Stimulated activated CD4-positive, alpha-beta T cell treated with anti-CD3 and anti-CD28 coated beads, Interleukin-12 subunit alpha, Interleukin-12 subunit beta, amount 100 ng/mL, for 48 hours (primary cell): ENCODE measurements at places on chromosomes 11 and 22.

- no peak for DNase-seq
Measured at GRCh38 chr11:131299598-131300438, 70.6 kb upstream of the NTM start.

DNA sequence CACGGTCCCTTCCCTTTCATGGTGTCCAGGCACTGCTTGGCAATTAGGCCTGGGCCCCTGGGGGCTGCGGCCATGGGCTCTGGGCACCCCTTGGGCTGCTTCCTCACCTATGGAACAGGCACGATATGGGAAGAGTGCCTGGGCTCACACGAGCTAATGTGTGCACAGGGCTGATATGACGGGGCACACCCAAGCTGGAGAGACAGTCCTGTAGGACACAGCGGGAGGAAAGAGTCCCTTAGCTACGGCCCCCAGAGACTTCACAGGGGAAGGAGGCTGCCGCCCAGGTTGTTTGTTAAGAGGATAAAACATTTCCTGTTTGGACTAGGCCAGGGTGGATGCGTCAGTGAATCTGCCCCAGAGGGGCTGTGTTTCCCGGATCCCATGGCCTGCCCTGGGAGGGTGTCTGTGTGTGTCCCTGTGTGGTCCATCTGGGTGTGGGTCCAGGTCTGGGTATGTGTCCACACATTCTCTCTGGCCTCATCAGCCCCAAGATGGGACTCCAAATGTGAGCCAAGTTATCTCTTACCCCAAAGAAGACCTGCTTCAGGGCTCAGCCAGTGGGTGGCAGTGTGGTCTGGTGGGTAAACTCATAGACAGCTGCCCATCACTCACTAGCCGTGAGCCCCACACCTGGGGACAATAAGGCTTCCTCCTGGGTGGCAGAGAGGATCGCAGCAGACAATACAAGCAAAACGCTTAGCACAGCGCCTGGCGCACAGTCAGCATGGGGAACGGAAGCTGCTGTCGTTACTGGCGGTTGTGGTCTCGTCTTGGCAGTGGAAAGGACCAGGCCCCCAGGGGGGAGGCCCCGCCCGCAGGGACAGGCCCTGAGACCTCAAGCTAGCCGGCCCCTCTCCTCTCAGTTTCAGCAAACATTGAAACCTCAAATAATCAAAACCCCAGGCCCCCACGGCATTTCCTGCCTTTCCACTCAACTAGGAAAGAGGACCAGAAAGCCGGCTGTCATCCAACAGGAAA, 3.2 kb upstream of the EMID1 start:
- peak; percentile 52 for DNase-seq

DNA sequence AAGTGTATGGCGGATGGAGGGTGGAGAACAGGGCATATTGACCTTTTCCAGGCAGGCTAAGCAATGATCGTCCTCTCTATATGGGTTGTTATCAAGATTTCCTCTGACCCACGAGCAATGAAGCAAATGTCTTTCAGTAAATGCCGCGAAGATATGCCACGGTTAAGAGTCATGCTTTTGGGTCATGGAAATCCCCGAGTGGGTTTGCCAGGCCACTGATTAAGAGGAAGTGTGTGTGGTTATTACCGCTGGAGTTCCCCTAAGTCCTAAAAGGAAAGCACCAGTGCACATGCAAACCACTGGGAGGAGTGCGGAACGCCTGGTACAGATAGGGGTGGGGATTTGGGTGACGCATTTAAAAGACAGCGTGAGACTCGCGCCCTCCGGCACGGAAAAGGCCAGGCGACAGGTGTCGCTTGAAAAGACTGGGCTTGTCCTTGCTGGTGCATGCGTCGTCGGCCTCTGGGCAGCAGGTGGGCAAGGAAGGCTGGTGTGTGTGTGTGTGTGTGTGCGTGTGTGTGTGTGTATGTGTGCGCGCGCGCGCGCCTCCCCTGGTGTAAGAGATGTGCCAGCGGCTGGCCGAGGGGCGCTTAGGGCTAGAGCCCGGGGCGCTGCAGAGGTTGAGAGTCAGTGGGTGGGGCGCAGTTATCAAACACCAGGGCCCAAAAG, at the start of gene BIRC3:
TSS of gene BIRC3 (plus strand) at position 386 of the 669 bp plus-strand sequence. CDS start 7,026 bp downstream, outside the sequence.
- peak; percentile 88 for DNase-seq

DNA sequence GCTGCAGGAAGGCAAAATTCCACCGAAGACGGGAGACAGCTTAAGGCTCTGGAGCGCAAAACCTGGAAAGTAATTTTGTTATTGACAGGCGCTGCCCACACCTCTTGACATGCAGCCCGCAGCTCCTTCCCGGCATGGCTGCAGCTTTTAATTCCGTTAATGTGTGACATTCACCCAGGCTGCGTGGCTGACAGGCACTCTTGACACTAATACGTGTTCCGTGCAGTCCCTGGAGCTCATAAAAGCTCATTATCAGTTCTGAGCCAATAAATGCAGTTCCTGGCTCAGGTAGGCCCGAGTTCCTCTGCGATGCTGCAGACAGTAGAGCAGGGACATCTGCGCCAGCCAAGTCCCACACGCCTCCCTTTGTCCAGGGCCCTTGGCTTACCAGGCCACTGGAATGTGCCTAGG, 34.8 kb downstream of the TSPAN18 start:
- no peak for DNase-seq

DNA sequence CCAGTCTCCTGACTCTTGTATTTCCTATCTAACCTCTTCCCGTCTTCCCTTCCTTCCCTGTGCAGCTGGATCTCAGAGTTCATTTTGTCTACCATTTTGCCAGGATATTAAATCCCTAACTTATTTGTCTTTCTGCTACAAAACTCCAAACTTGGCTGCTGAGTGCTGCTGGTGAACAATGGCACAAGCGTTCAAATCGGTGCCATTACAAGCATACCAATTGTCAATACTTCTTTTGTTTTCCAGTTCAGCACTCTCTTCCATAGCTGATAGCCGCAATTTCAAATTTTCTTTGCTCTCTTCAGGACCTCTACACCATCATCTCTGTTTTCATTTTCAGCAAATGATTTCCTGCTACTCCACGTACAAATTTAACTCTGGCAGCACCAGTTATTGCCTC, 13.4 kb downstream of the IL18 start:
- DNase-seq, result no peak

GRCh38 chr11:497565-498296, 9.3 kb downstream of the RNH1 start:
- DNase-seq, result no peak

GRCh38 chr11:3160252-3161031, 4.7 kb downstream of the OSBPL5 start:
- DNase-seq, result no peak

DNA sequence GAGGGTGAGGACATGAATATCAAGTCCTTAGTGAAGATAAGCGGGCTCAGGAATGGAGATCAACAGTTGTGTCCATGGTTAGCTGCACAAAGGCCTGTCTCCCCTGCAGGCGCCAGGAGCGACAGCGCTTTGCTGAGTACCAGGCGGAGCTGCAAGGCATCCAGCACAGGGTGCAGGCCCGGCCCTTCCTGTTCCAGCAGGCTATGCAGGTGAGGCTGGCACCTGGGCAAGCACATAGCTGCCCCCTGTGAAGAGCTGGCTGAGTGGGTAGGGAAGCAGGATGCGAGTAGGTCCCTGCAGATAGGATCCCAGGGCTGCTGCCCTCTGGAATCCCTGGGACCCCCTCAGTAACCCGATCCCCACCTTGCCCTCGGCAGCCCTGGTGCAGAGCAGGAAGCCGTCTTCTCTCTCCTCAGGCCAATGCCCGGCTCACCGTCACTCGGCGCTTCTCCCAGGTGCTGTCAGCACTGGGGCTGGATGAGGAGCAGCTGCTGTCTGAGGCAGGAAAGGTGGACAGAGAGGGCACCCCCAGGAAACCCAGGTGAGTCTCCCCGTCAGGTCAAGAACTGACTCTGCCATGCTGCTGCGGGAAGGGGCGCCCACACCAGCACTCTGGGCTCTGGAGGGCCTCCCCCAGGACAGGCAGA, 2.6 kb upstream of the SART1 start:
- no peak for DNase-seq

DNA sequence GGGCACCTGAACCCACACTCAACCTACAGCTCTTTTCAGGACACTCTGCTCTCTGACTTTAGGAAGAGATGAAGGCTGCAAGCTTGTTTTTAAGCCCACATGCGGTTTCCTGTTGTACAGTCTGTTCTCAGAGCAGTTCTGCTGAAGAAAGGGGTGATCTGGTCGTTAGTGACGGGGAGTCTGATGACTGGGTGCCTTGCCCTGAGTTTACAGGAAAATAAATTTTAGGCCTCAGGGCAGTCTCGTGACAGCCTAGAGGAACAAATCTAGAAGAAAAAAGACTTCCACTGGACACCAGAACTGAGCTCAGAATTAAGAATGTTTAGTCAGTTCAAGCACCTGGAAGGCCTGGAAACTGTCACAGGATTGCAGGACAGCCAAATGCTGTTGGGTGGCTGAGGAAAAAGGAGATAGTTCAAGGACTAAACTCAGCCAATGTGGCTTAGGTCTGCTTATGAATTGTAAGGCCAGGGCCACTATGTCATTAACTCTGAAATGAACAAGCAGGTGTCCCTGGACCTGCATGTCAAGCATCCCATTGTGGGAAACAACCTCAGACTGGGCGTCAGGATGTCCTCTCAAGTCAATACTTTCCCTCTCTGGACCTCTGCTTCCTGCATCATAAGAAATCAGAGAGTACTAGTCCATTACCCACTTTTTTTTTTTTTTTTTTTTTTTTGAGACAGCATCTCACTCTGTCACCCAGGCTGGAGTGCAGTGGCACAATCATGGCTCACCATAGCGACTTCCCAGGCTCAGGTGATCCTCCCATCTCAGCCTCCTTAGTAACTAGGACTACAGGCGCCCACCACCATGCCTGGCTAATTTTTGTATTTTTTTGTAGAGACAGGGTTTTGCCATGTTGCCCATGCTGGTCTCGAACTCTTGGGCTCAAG, 5.7 kb downstream of the PIK3IP1 start:
- DNase-seq, result peak; percentile 50

DNA sequence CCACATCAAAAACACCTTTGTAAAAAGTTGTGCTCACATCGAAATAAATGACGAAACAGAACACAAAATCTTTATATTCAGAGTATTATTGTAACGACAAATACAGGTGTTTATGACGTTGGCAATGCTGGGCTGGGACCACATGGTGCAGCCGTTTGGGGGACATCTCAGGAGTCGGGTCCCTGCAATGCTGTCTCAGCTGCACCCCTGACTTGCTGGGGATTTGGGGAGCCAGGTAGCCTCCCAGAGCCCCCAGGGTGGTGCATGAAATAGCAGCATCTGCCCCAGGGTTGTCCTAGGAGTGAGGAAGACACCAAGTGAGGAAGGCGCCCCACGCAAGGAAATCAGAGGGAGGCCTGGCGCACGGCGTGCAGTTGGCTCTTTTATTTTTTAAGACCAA, 1526.8 kb downstream of the BRD1 start:
- no peak for DNase-seq

DNA sequence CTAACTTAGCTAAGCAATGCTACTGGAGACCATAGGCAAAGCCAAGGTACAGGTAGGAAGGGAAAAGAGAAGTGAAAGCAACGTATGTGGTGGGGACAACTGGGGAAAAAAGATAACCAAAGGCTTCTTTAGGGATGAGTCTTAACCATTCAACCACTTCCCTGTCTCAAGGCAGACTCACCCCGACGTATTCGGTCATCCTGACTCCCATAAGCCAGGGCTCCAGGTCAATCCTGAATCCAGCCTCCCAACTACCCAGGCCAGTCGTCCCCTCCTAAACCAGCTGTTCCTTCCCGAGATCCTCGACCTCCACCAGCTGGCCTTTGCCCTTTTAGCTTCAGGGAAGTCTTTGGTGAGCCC, 330 bp downstream of the ACP2 start:
- no peak for DNase-seq

- no peak for DNase-seq
Measured at GRCh38 chr22:33842421-33843094, 77.7 kb downstream of the LARGE1 start.

DNA sequence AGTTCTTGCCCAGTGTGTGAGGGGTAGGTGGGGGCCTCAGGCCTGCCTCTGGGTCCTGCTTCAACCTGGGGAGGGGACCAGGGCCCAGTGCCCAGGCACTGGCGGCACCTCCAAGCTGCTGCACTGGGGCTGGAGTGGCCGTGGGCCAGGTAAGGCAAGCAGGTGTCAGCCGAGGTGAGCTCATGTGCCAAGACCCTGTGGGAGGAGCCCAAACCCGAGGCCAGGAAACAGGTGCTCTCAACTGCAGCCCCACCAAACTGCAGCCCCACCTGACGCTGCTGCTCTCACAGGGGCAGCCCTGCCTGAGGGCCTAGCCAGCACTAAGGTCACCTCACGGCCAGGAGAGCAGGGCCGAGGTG, 18.1 kb upstream of the GNB1L start:
- DNase-seq, result no peak

GRCh38 chr22:46738647-46739093, 618 bp upstream of the CERK start:
- DNase-seq, result no peak

- no peak for DNase-seq
Measured at GRCh38 chr22:23077627-23078461, 7.5 kb downstream of the GNAZ start.

- peak; percentile 15 for DNase-seq
Measured at GRCh38 chr22:28855355-28856094, 27.8 kb upstream of the ZNRF3 start.

GRCh38 chr11:75598900-75599299, 36.8 kb downstream of the SERPINH1 start:
- DNase-seq, result no peak

DNA sequence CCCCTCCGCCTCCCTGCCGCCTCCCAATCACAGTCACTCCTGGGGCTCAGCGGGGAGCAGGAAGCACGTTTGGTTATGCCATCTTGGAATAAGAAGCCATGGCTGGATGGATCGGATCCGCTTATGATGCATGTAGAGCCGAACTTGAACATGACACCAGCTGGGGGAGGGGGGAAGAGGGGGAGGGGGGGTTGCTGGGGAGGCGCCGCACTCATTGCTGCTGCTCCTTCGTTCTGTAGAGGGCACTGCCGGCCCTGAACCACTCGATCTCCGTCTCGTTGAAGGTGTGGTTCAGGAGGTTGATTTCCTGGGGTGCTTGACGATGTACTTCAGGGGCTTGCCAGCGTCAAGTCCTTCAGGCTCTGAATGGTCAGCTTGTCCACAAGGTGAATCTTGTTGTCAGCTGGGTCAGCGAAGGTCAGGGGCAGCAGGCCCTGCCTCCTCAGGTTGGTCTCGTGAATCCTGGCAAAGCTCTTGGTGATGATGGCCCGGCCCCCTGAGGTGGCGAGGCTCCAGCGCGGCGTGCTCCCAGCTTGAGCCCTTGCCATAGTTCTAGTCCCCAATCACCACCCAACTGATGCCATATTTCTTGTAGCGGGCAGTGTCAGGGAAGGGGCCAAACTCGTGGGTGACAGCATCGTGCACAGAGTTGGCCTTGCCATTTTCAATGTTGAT, 476.9 kb upstream of the ISX start:
- DNase-seq, result no peak

DNA sequence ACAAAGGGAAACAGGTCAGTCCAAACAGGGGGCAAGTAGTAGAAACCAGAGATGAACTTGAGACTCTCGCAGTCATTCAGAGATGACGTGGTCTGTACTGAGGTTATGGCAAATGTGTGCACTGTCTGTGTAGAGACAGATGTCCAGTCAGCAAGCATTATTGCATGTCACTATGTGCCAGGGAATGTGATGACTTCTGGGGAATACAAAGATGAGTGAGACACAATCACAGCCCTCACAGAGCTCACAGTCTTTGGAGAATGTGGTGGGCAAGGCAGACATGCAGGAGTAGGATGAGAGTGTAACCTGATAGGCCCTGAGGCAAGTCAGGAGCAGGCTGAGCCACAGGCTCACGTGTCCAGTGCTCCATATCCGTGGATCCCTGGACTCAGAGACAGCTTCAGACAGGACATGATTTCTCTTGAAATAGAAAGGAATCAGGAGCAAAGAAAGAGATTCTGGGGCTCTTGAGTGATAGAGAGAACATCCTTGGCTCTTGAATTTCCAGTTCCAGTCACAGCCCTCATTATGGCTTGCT, 550.7 kb downstream of the ETS1 start:
- DNase-seq, result no peak
